Stimulated activated CD8-positive, alpha-beta memory T cell treated with anti-CD3 and anti-CD28 coated beads, Interleukin-4, amount 100 ng/mL, for 4 hours (primary cell): ENCODE measurements at places on chromosomes 3 and 15.

DNA sequence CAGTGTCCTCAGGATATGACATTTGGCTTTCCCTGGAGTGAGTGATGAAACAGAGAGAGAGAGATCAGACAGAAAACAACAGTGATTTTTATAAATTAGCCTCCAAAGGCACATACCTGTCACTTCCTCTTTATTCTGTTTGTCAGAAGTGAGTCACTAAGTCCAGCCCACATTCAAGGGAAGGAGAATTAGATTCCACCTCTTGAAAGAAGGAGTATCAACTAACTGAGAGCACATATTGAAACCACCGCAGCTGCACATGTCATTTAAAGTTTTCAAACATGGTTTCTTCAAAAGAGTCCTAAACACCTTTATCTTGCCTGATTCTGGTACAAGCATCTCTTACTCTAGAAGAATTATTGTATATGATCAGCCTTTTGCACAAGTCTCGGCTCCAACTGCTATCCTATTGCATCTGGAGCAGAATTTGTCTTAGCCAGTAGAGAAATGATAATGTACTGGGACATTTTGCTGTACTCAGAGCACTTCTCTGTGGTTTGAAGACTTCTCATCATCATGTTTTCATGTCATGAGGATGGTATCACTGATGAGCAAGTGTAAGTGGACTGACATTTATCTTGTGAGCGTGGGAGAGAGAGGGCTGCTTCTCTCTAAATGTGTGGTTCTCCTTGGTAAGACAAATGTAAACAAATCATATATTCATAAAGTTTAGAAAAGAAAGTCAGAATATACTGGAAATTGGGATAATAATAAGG, 338.9 kb upstream of the CFAP20DC start:
- DNase-seq: no peak

- no peak for DNase-seq
Observed at GRCh38 chr3:29514170-29514569, 233.3 kb downstream of the RBMS3 start.

DNA sequence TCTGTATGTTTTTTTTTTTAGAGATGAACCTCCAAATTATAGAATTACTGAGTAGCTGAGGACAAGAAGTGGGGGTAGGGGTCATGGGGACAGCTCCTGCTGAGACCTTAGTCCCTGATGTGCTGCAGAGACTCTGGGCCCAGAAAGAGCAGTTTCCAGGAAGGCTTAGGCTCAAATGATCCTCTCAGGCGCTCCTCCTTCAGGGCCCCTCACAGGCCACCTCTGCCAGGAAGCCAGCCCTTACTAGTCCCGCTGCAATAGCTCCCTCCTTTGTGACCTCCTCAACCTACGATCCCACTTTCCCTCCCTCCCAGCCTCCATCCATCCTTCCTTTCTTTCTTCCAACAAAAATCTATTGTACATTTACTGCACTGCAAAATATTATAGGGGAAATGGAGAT, 24.6 kb downstream of the SLC28A1 start:
- DNase-seq: no peak

GRCh38 chr3:149670742-149671492, 13.1 kb upstream of the WWTR1 start:
- DNase-seq: no peak

DNA sequence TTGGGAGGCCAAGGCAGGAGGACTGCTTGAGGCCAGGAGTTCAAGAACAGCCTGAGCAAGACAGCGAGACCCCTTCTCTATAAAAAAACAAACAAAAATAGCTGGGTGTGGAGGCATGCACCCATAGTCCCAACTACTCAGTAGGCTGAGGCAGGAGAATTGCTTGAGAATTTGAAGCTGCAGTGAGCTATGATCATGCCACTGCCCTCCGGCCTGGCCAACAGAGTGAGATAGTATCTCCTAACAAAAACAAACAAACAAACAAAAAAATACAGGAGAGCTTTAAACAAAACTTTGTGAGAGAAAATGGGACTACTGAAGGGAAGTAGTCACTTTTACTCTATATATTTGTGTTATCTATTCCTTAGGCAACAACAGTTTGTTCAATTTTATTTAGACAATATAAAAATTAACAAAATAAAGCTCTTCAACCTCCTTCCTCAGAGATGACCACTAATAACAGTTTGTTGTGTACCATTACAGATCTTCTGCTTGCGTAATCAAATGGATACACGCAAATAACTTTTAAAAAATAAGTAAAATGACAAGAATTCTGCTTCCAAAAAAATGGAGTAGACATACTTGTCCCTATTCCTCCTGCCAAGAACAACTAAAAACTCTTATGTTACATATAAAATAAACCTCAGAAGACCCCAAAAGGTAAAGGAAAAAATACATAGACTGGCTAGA, 17.4 kb downstream of the PHC3 start:
- no peak for DNase-seq

DNA sequence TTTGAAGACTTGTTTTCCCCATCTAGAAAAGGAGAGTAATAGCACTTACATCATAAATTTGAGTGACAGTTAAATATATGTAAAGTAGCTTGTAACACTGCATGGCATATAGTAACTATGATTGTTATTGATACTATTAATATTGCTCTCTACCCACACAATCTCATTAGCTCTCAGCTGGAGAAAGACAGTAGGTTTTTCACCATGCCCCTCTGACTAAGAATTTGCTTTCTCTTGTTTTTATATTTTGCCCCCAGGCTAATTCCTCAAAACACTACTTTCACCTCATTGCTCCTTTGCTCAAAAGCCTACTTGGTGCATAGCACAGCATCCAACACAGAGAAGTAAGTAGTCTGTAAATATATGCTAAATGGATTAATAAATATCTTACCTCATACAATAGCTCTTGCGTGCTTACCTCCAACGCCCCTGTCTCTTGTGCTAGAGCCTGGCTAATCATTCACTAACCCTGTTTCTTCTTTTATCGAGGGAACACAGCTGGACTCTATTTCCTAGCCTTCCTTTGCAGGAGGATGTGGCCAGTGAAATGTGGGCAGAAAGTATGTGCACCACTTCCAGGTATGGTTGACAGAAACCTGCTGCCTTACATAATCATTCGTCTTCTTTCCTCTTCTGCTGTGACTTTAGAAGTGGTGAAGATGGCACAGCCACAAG, 190.0 kb downstream of the PLCH1 start:
- no peak for DNase-seq

DNA sequence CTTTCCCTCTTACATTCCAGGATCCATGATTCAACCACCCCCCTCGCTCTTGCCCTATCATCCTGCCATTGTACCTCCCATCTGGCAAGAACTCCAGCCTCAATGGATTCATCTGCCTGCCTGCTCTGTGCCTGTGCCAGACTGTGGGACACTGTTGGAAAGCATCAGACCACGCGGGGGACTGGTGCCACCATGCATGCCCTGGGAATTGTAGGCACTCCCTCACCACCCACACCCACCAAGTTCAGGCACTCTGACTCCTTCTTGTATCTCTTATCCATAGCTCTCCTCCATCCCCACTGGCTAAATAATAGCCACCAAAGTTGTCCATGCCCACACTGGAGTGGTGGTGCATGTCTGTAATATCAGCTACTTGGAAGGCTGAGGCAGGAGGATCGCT, 143.8 kb downstream of the TPRA1 start:
- DNase-seq: no peak
